Activated naive CD8-positive, alpha-beta T cell treated with anti-CD3 and anti-CD28 coated beads, Interleukin-2, amount 10 ng/mL, durations not matched to agents 7 days and 5 days (primary cell): ENCODE measurements at places on chromosomes 5 and 9. TPM values are rescaled to one million over a fixed set of nuclear protein-coding genes. Genes with fewer than 3 reads are reported as not detected.

DNA sequence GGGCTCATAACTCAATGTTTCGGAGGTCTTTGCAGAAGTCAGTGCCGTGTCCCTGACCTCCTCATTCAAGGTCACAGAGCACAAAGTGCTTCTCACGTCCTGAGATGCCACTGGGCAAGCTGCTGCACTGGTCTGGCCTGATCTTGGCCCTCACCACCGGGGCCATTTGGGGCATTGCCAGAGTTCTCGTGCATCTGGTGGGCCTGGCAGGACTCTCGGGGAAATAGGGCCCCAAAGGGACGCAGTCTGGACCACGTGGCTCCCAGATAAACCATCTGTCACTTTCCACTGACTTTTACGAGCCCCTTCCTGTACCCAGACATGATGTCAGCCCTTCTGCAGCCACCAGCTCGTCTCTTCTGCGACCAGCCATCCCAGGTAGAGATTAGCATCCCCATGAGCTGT is 54.8 kb downstream of the HRH2 start:
- H3K27ac ChIP-seq: no peak overlapping the region
- no peaks in the 10 kb centered on the region for H3K27me3 ChIP-seq
- H3K36me3 ChIP-seq: peaks cover 23% of the 10 kb centered on the region

DNA sequence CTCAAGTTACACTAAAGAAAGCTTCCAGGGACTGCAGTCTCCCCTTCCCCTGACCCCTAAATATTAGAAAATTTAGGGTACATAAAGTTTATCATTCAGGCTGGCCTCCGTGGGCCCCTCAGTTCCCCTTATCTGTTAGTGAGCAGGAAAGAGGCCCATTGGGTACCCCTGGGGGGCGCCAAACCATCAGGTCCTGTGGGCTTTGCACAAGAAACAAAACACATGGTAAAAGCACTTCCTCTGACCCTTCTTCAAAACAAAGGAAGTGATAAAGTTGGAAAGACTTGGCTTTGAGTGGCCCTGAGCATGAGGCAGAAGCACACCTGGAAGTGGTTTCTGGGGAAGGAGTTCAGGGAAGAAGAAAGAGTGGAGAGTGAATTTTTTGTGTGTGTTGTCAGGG is 213.0 kb downstream of the SMARCA2 start:
- peaks cover 2% of the 10 kb centered on the region for H3K27me3 ChIP-seq
- H3K4me1 ChIP-seq: peaks cover 11% of the 10 kb centered on the region
- H3K27ac ChIP-seq: no peak overlapping the region

KCNV2 gene
- total RNA-seq: not detected

DNA sequence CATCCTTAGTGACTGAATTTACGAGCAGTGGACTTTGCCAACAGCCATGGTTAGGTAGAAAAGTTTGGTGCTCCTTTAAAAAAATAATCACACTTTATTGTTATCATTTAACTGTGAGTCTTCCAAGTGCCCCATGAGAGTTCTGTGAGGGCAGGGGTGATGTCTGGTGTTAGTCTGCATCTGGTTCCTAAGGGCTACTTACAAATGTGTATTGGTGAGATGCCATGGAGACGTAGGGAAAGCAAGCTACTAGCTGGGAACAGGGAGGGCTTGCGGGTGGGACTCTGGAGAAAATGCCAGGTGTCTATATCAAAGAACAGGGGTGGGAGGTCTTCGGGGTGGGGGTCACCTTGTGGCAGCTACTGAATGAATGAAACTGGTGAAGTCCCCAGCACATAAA is 47.1 kb upstream of the EBF1 start:
- H3K4me1 ChIP-seq: no peaks in the 10 kb centered on the region
- no peak for DNase-seq
- H3K27me3 ChIP-seq: peaks cover 24% of the 10 kb centered on the region
- no peak overlapping the region for H3K27ac ChIP-seq
- H3K4me3 ChIP-seq: no peak overlapping the region
- H3K36me3 ChIP-seq: no peaks in the 10 kb centered on the region

DNA sequence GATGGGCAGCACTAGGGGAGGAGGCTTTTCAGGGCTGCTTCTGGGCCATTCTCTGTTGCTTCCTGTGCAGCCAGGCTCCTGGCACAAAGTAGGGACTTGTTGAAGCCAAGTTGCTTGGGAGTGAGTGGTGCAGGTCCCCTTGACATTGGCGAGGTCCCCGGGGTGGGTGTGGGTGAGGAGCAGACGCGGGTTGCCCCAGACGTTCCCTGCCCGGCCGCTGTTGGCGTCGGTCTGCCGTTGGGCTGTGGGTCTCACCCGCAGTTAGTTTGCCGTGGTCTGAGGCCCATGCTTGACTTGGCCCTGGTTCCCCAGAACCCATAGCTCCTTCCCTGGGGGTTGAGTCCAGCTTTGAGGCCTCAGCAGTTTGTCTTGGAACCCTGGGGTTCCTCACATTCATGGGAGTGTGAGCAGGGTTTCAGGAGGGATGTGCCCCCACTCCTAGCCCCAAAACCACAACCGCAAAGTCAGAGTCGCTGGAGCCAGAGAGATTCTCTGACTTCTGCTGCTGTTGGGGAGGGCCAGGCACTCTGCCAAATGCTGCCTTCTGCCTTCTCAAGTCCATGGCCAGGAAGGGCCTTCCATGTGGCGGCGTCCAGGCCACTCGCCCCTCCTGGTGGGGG is 77.5 kb downstream of the RXRA start:
- peak; percentile 57 for DNase-seq
- H3K4me3 ChIP-seq: peak overlapping the region; percentile 42
- no peaks in the 10 kb centered on the region for H3K36me3 ChIP-seq
- H3K27me3 ChIP-seq: peaks cover 12% of the 10 kb centered on the region
- H3K4me1 ChIP-seq: peaks cover 25% of the 10 kb centered on the region
- H3K27ac ChIP-seq: peak overlapping the region; percentile 63

- H3K4me3 ChIP-seq: no peak overlapping the region
- DNase-seq: no peak
- H3K27ac ChIP-seq: no peak overlapping the region
- no peaks in the 10 kb centered on the region for H3K36me3 ChIP-seq
These were observed 762.3 kb downstream of the PRELID2 start for GRCh38 chr5:145072889-145073288.

CER1 gene
- not detected for total RNA-seq

GPR150 gene
- total RNA-seq: 1.0 TPM
